ENCODE measurements at places on chromosomes 2 and 18. TPM values are rescaled to one million over a fixed set of nuclear protein-coding genes. Genes with fewer than 3 reads are reported as not detected.
A peak's percentile ranks its signal among the peaks of the same experiment; 100 is the strongest.

The TMEM37 gene
- total RNA-seq, result 0.61 TPM

- no peaks in the 10 kb centered on the region for H3K4me1 ChIP-seq
- no peak for DNase-seq
- H3K36me3 ChIP-seq, result no peaks in the 10 kb centered on the region
- H3K27me3 ChIP-seq, result no peaks in the 10 kb centered on the region
- no peak overlapping the region for H3K4me3 ChIP-seq
Measured at GRCh38 chr18:65146482-65147021, 604.3 kb upstream of the CDH7 start.

- no peaks in the 10 kb centered on the region for H3K27me3 ChIP-seq
- no peak overlapping the region for H3K27ac ChIP-seq
- DNase-seq, result no peak
- H3K36me3 ChIP-seq, result peaks cover 4% of the 10 kb centered on the region
- H3K4me3 ChIP-seq, result no peak overlapping the region
- peaks cover 34% of the 10 kb centered on the region for H3K4me1 ChIP-seq
Measured at GRCh38 chr2:101341421-101341820, 32.9 kb upstream of the RNF149 start.

DNA sequence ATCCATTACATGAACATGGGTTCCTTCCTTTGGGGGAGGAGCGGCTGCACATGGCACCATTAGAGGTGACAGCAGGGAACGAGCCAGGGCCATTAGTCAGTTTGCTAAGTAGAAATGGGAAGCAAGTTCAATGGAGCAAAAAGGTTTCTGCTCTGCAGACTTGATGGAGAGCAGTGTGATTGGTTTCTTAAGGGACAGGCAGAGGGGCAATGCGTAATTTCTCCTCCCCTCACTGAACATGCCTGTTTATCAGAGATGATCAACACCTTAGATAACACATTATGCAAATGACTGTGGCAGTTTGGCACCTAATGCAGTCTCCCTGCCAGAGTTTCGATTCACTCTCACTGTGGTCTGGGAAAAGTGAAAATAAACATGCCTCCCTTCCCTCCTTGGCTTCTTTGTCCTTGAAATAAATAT is 414.5 kb downstream of the STK39 start:
- no peaks in the 10 kb centered on the region for H3K4me1 ChIP-seq
- no peak overlapping the region for H3K4me3 ChIP-seq
- H3K27me3 ChIP-seq, result no peaks in the 10 kb centered on the region
- H3K36me3 ChIP-seq, result no peaks in the 10 kb centered on the region
- no peak for DNase-seq
- no peak overlapping the region for H3K27ac ChIP-seq

DNA sequence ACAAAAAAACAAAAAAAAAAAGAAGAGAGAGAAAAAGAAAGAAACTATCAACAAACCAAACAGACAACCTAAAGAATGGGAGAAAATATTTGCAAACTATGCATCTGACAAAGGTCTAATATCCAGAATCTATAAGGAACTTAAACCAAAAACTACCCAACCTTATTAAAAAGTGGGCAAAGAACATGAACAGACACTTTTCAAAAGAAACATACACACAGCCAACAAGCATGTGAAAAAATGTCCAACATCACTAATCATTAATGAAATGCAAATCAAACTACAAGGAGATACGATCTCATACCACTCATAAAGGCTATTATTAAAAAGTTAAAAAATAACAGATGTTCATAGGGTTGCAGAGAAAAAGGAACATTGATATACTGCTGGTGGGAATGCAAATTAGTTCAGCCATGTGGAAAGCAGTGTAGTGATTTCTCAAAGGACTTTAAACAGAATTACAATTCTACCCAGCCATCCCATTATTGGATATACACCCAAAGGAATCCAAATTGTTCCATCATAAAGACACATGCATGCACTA is 7.2 kb upstream of the POLE4 start:
- no peak for DNase-seq
- no peak overlapping the region for H3K4me3 ChIP-seq
- no peaks in the 10 kb centered on the region for H3K27me3 ChIP-seq
- peaks cover 21% of the 10 kb centered on the region for H3K4me1 ChIP-seq
- no peaks in the 10 kb centered on the region for H3K36me3 ChIP-seq
- H3K27ac ChIP-seq, result no peak overlapping the region

DNA sequence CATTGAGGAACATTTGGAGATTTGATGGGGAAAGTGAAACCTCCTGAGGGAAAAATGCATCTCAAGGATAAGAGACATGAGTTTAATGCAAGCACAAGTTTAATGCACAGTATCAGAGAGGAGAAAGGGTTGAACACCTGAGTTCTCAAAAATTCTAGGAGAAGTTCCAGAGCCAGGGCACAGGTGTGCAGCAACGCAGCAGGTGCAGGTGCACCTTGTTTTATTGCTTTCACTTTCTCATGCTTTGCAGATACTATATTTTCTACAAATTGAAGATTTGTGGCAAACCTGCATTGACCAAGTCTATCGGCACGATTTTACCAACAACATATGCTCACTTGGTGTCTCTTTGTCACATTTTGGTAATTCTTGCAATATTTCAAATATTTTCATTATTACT is 267.6 kb upstream of the HNRNPA3 start:
- peaks cover 32% of the 10 kb centered on the region for H3K27me3 ChIP-seq
- no peak for DNase-seq
- no peak overlapping the region for H3K4me3 ChIP-seq
- no peak overlapping the region for H3K27ac ChIP-seq
- H3K4me1 ChIP-seq, result no peaks in the 10 kb centered on the region

DNA sequence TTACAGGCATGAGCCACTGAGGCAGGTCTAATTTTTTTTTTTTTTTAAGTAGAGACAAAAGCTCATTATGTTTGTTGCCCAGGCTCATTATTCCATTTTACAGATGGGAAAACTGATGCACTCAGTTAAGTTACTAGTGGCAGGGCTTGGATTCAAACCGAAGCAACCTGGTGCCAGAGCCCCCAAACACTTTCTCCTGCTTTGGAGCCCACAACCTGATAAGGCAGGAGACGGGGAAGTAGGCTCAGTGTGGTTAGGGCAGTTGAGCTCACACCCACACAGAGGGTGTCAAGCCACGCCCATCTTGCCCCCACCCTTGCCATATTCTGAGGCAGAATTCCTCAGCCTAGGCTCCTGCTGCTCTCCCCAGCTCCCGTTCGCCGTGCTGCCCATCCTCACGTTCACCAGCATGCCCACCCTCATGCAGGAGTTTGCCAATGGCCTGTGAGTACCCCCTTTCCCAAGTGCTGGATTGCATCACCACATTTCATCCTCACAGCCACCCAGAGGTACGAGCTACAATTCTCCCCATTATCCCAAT is 5.8 kb upstream of the CTDSP1 start:
- peaks cover 44% of the 10 kb centered on the region for H3K36me3 ChIP-seq
- H3K27me3 ChIP-seq, result no peaks in the 10 kb centered on the region
- no peak overlapping the region for H3K27ac ChIP-seq
- H3K4me1 ChIP-seq, result peaks cover 26% of the 10 kb centered on the region
- no peak for DNase-seq
- no peak overlapping the region for H3K4me3 ChIP-seq

DNA sequence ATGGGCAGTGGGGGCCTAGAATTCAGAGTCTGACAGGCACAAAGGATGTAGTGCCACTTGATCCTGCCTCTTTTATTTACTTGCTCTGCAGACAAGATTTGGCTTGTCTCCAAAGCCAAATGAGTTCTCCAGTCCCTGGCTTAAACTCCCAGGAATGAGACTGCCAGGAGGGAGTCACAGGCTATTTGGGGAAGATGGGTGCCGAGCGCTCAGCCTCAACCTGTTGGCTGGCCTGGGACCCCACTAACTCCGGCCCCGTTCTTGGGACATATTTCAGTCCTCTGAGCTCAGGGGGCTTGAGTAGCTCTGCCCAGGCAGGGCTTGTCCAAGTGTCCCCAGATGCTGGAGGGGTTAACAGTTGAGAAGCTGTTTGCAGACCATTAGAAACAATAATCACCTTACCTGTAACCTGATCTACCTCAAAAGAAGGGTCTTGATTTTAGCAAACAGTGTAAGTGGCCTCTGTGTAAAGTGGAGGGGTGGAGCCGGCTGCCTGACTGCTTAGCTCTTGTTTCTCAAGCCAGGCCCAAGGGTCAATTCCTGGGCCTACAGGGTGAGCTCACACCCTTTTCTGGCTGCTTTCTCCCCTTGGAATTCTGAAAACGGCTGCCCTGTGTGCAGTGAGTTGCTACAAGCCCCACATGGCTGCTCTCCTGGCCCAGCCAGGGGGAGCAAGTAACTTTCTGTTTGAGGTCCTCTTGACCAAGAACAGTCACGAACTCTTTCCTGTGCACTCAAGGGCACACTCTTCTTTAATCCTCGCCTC is 27.1 kb upstream of the FZD5 start:
- peak overlapping the region; percentile 69 for H3K27ac ChIP-seq
- no peaks in the 10 kb centered on the region for H3K27me3 ChIP-seq
- H3K4me3 ChIP-seq, result no peak overlapping the region
- H3K4me1 ChIP-seq, result peaks cover 18% of the 10 kb centered on the region

DNA sequence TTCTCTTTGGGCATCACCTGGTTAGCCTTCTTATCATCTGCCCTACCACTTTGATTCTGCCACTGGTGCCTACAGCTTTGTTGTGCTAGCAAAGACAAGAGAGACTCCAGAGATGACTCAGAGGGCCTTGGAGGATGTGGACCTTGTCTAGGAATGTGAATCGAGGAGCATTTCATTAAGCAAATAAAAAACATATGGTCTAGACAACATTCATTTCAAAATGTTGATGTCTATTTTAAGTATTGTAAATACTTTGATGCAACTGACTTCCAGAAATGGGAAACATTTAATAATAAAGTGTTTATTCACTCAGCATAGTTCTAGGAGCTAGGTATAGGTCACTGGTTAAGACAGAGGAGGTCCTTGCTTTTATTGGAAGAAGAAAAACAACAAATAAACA is 195.5 kb downstream of the CDCA7 start:
- no peaks in the 10 kb centered on the region for H3K27me3 ChIP-seq
- H3K4me3 ChIP-seq, result no peak overlapping the region
- H3K4me1 ChIP-seq, result peaks cover 51% of the 10 kb centered on the region
- no peak overlapping the region for H3K27ac ChIP-seq
- no peak for DNase-seq
- H3K36me3 ChIP-seq, result peaks cover 4% of the 10 kb centered on the region

DNA sequence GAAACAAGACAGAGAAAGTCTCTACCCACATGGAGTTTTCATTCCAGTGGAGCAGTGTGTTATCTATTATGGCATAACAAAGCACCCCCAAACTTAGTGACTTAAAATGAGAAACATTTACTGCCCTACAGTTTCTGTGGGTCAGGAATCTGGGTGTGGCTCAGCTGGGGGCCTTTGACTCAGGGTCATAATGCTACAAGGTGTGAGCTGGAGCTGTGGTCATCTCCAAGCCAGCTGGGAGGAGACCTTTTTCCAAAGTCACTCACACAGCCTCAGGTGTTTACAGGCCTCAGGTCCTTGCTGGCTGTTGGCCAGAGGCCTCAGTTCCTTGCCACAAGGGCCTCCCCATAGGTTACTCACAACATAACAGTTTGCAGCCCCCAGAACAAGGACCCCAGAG is 169.2 kb downstream of the ETAA1 start:
- H3K27ac ChIP-seq, result peak overlapping the region; percentile 38
- DNase-seq, result peak; percentile 23
- no peaks in the 10 kb centered on the region for H3K36me3 ChIP-seq
- H3K4me1 ChIP-seq, result peaks cover 41% of the 10 kb centered on the region
- no peaks in the 10 kb centered on the region for H3K27me3 ChIP-seq

DNA sequence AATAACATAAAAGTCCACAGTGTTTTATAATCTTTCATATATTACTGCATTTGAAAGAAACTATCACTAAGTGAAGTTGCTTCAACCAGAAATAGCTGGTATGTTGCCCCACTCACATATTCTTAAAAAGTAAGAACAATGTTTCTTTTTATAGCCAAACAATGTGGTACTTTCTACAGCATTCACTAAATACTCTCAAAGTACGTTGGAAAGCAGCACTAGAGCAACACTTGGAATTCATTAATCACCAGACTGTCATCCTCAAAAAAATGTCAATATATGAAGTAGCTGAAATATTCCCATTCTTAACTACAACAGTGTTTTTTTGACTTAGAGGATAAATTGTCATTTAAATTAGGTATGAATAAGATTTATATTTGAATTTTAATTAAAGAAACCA is 32.8 kb downstream of the COBLL1 start:
- H3K27me3 ChIP-seq, result no peaks in the 10 kb centered on the region
- no peak overlapping the region for H3K4me3 ChIP-seq
- H3K4me1 ChIP-seq, result peaks cover 4% of the 10 kb centered on the region
- H3K27ac ChIP-seq, result no peak overlapping the region
- no peaks in the 10 kb centered on the region for H3K36me3 ChIP-seq

The CNDP2 gene
- total RNA-seq, result 312 TPM

- no peaks in the 10 kb centered on the region for H3K36me3 ChIP-seq
- no peak overlapping the region for H3K27ac ChIP-seq
- peaks cover 7% of the 10 kb centered on the region for H3K4me1 ChIP-seq
- no peak for DNase-seq
Measured at GRCh38 chr2:179636100-179636980, 225.1 kb downstream of the ZNF385B start.

DNA sequence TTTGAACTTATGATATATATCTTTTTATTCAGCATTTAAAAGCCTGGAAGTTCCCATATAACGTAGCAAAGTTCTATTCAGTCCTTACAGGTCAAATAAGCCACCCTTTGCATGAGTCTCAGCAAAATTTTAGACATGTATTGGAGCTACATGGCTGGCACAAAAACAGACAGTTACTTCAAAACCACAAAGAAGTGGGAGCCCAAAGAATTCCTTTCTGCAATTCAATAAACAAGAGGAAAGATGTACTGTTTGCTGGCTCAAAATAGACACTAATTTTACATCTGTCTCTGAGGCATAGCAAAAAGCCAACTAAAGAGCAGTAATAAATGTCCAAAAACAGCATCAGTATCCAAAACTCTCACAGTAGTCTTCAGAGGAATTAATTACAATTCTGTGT is 87.0 kb downstream of the ZEB2 start:
- H3K4me1 ChIP-seq, result no peaks in the 10 kb centered on the region
- DNase-seq, result no peak
- no peak overlapping the region for H3K4me3 ChIP-seq
- no peaks in the 10 kb centered on the region for H3K36me3 ChIP-seq

The TMEM182 gene
- 12.1 TPM for total RNA-seq

DNA sequence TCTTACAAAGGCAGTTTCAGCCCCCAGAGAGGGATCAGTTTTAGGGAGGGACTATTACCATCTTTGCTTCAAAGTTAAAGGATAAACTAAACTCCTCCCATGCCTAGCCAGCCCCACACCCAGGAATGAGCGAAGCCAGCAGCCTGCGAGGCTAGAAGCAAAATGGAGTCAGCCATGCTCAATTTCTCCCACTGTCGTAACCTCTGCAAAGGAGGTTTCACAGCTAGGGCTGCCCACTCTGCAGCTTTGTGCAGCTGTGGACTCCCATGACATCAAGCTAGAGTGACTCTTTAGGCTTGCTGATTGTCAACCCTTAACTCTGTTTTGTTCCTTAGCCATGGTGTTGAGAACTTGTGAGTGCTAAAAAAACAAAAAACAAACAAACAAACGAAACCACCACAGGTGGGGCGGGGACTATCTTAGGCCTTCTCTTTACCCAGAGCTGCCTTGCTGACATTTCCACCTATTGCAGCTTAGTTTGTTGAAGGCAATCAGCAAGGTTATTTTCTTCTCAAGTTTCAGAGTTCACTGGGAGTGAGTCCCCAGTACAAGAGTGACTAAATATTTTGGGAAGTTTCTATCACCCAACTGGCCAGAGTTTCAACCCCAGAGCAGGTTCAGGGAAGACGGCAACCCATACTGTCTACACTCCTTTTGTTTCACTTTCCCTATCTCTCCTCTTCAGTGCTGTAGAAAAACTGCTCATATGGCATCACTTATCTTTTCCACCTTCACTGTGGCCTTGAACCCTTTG is 592.1 kb downstream of the XIRP2 start:
- no peak overlapping the region for H3K27ac ChIP-seq
- H3K4me1 ChIP-seq, result peaks cover 15% of the 10 kb centered on the region
- no peaks in the 10 kb centered on the region for H3K36me3 ChIP-seq
- no peak overlapping the region for H3K4me3 ChIP-seq

The NFATC1 gene
- 2.8 TPM for total RNA-seq

The CXCR4 gene
- 12.4 TPM for total RNA-seq

All from Calu3 (cell line).